ENCODE measurements at places on chromosomes 2 and 18. TPM values are rescaled to one million over a fixed set of nuclear protein-coding genes. Genes with fewer than 3 reads are reported as not detected.

Gene ME2
- total RNA-seq: 39.6 TPM

Gene VWC2L
- not detected for total RNA-seq

Gene ATP6V1C2
- total RNA-seq: not detected

Gene MARCHF4
- total RNA-seq: 0.52 TPM

Gene NLRC4
- not detected for total RNA-seq

Gene HAAO
- total RNA-seq: 7.1 TPM

Gene PECR
- total RNA-seq: 11.6 TPM

Gene TSPYL6
- under 0.01 TPM for total RNA-seq

Gene CYRIA
- total RNA-seq: 25.9 TPM

Gene FOXI3
- total RNA-seq: not detected

Gene MROH2A
- not detected for total RNA-seq

Gene MOGAT1
- total RNA-seq: not detected

Gene SDC1
- 27.3 TPM for total RNA-seq

Gene PLEK
- 0.32 TPM for total RNA-seq

Gene MRPS9
- total RNA-seq: 19.9 TPM

Gene CLEC4F
- not detected for total RNA-seq

Gene HSPE1
- total RNA-seq: 56.0 TPM

Gene PCARE
- not detected for total RNA-seq

Gene ALPP
- not detected for total RNA-seq

Measured in articular chondrocyte of knee joint (primary cell).